Inflammatory macrophage treated with lipopolysaccharide for 1 hour (primary cell): ENCODE measurements at places on chromosomes 3 and 15.

GRCh38 chr15:93362821-93363220 is 273.8 kb upstream of the RGMA start:
- DNase-seq, result no peak

GRCh38 chr15:28913171-28913765 is 27.5 kb downstream of the APBA2 start:
- no peak for DNase-seq

GRCh38 chr15:68352401-68353062 is 75.0 kb downstream of the FEM1B start:
- peak; percentile 76 for DNase-seq

DNA sequence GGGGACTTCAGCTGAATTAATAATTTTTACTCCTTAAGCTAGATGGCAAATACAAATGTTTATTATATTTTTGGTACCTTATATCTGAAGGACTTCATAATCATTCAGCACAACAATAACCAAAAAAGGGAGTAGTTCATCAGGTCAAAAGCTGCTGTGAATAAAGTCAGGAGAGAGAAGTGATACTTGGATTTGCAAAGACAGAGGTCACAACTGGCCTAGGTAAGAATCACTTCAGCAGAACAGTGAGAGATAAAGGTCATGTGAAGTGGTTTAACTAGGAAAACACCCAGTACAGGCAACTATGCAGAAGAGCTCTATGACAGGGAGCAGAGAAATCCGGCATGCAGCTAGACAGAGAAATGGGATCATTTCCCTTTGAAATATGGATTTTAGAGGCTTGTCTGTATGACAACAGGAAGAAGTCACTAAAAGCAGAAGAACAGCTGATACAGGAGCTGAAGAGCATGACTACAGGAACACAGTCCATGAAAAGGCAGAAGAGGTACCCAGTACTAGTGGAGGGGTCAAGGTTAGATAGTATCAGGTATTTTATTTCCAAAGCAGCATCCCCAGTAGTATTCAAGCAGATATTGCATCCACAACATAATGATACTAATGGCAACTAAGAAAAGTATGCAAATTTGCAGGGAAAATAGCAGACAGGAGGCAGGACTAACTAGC is 25.7 kb downstream of the ZMAT3 start:
- DNase-seq, result peak; percentile 10

DNA sequence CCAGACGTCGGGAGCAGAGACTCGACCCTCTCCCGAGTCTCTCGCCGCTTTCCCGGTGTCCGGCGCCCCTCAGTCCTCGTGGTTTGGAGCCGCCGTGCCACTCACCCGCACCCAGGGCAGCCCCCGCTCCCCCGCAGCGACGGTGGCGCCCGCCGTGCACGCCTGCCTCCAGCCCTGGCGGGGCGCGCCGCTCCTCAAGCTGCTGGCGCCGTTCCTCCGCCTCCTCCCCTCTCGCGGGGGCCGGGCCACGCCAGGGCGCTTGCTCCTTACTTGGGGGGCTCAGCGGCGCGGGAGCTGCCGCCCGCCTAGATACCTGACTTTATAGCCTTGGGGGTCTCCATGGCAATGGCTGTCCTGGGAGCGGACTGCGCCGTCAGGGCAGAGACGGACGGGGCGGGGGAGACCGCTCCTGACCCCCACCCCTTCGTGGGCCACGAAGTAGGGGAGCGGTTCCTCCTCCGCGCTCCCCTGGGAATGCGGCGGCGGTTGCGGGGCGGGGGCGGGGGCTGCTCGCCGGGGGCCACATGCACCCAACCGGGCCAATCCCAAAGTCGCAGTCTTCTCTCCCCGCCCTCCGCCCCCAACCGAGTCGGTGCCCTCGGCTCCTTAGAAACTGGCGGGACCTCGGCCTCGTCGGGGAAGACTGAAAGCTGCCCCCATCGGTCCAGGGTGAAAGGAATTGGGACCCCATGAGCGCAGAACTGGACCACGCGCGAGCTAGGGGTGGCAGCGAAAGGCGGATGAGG is at the start of gene ANKRD63:
Gene ANKRD63, minus strand, starts transcription at position 196 of the 746 bp plus-strand sequence. CDS start 478 bp downstream, outside the sequence.
- DNase-seq, result no peak

DNA sequence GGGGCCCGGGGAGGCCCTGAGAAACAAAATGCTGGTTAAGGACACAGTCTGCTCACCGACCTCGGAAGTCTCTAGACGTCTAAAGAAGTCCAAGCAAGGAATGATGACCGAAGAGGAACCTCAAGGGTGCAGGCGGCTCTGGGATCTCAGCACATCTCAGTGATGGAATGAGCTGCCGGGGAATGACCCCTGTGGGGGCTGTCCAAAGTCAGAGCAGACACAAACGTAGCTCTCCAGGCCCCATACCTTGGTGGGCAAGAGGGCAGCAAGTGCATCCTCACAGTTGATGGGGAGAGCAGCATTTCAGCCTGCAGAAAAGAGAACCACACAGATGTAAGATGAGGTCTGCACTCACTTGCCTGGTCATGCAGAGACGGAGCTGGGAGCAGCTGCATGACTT is 129.1 kb downstream of the IGF1R start:
- DNase-seq, result no peak

GRCh38 chr3:169362301-169362700 is 301.2 kb downstream of the MECOM start:
- no peak for DNase-seq

GRCh38 chr3:65484964-65485363 is 553.8 kb downstream of the MAGI1 start:
- no peak for DNase-seq

DNA sequence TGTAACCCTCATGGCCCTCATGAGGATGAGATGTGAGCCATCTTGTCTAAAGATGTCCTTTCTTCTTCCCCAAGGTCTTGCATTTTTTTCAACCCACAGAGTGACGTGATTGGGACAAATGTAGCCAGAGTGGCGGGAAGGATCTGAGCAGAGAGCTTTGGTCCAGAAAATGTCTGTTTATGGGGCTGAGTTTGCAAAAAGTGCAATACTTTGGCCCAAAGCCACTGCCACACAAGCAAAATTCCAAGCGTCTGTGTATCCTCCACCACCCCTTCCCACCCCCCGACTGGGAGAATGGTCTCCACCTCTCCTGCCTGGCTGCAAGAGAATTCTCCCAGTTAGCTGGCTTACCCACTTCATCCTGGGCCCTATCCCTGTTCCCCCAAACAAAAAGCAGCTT is 246.9 kb upstream of the LRIG1 start:
- no peak for DNase-seq

DNA sequence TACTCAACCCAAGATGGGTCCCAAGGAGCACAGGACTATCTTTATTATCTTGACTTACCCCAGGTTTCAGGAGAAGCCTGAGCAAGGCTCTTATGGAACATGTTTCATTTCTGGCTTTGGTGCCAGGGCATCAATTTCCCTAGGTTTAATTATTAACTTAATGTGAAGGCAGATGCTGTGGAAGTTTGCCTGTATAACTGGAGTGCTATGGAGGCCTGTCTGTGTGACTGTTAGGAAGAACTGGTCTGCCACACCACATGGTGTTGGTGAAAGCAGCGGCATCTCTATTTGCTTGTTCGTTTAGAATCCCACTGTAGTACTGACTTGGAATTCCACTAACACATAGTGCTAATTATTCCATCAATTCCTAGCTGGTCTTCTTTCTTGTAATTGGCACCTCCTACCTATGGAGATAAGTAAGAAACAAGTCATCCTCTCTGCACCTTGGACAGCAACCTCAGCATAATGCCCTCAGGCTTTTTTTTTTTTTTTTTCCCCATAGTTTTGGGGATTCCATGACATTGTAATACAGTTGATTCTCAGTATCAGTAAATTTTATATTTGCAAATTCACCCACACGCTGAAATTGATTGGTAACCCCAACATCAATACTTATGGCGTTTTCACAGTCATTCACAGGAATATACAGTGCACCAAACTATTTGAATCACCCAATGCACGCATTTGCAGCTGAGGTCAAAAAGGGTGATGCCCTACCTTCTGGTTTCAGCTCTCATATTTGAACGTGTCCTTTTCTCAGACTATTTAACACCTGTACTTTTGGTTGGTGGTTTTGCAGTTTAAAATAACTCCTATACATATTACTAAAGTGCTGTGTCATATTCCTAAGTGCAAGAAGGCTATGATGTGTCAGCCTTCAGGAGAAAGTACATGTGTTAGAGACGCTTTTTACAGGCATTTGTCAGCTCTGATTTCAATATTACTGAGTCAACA is 772.8 kb upstream of the LMCD1 start:
- DNase-seq, result no peak

- peak; percentile 33 for DNase-seq
Measured at GRCh38 chr15:68528626-68529290, 50.0 kb upstream of the CORO2B start.

GRCh38 chr3:57109437-57110199 is 49.2 kb downstream of the SPATA12 start:
- DNase-seq, result no peak

- no peak for DNase-seq
Measured at GRCh38 chr3:123038751-123039150, 11.2 kb upstream of the SEMA5B start.

DNA sequence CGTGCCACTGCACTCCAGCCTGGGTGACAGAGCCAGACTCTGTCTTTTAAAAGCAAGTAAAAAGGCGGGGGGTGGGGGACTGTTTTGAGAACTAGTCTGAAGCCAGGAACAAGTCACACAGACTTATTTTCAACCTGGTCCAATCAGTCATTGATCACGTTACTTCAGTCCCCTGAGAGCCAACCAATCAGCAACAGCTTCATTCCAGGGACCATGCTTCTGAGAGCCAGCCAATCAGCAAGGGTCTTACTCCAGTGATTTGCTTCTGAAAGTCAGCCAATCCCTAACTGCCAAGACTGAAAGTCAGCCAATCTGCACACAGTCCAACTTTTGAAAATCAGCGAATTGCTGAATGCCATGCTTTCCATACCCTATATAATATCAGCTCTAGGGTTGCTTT is 48.6 kb upstream of the C15orf39 start:
- DNase-seq, result peak; percentile 61

DNA sequence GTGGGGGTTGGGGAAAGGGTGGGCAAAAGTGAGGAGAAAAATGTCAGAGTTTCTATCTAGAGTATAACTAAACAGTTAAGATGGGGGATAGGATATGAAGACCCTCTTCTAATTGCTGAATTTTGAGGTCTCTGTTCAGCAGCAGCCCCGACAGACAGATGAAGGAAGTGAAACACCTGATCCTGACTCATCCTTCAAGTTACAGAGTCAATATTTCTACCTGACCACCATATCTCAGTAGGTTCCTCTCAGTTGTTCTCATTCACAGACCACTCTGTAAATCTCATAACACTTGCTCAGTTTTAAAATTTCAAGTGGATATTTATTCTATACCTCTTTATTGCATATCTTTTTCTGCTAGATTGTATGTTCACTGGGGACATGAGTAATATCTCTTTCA is 69.5 kb downstream of the CCDC54 start:
- DNase-seq, result no peak

GRCh38 chr3:125152951-125153350 is 59.6 kb downstream of the SLC12A8 start:
- DNase-seq, result no peak

- no peak for DNase-seq
Measured at GRCh38 chr3:117548600-117548999, 839.0 kb downstream of the TUSC7 start.

- DNase-seq, result no peak
Measured at GRCh38 chr3:97821287-97821773, 481 bp upstream of the CRYBG3 start.

GRCh38 chr3:100046986-100047385 is 67.3 kb downstream of the FILIP1L start:
- DNase-seq, result peak; percentile 21

GRCh38 chr3:79202471-79203143 is 565.2 kb downstream of the ROBO1 start:
- no peak for DNase-seq

- no peak for DNase-seq
Measured at GRCh38 chr3:138458774-138459499, 24.5 kb downstream of the ESYT3 start.

DNA sequence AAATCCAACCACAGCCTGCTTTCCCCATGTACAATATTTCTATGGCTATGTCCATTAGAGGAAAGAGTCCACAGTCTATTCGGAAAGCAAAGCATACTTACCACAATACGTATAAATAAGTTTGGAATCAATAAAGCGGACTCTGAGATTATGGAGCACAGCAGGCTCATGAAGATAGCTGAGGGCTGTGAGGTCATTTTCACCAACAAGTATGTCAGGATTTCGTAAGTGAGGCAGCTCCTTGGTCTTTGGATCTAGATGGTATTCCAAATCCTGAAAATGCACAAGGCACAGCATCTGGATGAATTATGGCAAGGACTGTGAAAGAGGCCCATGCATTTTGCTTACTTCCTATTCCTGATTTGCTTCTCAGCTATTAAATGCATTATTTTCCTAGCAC is 100.4 kb downstream of the MYO5A start:
- DNase-seq, result no peak

DNA sequence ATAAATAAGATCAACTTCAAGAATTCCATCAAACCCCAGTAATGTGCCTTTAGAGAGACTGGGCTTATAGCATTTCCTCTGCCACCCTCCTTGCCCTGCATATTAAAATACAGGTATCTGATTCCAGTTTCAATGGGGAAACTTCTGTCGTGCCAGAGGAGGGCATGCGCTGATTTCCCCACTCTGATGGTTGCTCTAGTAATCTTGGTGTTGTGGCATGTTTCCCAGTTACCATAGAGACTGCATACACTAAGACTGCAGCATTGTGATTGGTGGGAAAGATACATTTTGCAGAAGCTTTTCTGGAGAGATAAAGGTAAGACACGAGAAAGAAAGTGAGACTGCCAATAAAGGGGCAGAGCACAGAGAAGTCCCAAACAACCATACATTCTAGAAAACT is 225.6 kb downstream of the TIGIT start:
- DNase-seq, result no peak

- DNase-seq, result peak; percentile 71
Measured at GRCh38 chr3:143806038-143806437, 42.2 kb downstream of the SLC9A9 start.

DNA sequence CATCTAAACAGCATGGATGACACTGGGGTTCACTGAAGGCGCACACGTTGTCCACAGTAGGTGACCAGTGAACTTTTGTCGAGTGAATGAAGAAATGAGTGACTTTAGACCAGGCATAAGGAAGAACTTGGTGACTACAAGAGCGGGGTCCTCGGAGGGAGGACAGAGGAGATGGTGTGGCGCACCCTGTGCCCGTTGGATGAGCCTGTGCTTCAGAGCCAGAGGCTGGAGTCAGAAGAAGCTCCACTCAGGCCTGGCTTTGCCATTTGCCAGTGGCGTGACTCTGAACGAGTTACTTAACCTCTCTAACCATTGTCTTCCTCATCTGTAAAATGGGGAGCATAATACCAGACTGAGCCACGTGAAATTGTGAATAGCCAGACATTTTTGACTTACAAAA is 42.2 kb downstream of the MUC4 start:
- DNase-seq, result no peak

GRCh38 chr15:74664028-74664616 is 31.7 kb downstream of the EDC3 start:
- peak; percentile 18 for DNase-seq
